ENCODE measurements at places on chromosomes 7 and 10.

DNA sequence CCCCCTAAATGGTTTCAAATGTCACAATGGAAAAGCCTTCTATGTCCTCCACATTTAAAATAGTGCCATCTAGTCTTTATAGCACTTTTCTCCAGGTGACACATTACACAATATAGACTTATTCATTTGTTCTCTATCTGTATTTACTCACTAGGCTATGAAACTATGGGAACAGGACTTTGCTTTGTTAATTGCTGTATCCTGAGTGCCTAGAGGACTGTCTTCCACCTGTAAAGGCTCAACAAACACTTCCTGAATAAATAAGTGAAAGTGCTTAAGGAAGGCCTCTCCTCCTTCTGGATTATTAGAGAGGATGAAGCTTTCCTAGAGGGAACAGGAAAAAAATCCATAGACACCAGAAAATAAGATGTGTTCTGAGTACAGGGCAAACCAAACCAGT, 397.6 kb upstream of the LRRN3 start:
- no peak for DNase-seq

GRCh38 chr10:52883996-52884871, 111.7 kb upstream of the MBL2 start:
- peak; percentile 57 for DNase-seq

DNA sequence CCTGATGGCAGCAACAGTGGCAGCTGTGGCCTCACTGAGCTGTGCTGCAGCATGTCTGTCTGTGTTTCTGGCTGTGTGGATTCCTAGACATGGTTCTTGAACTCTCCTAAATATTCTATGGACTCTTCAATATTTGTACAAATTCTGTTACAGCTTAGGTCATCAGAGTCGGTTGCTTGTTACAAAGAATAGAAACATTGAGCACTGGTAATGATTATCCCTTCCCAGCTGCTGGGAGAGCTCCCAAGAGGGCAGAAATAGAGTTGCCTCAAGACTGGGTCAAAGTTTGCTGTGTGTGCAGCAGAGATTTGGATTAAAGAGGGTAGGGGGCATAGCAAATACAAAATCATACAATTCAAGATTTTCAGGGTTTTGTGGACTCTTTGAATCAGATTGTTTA, 337.1 kb upstream of the AKR1E2 start:
- no peak for DNase-seq

- no peak for DNase-seq
Measured at GRCh38 chr7:28116041-28116440, 64.6 kb downstream of the JAZF1 start.

- DNase-seq: no peak
Measured at GRCh38 chr7:36613031-36613614, 111.2 kb downstream of the AOAH start.

GRCh38 chr10:105150259-105150880, 509.3 kb downstream of the SORCS3 start:
- DNase-seq: no peak

DNA sequence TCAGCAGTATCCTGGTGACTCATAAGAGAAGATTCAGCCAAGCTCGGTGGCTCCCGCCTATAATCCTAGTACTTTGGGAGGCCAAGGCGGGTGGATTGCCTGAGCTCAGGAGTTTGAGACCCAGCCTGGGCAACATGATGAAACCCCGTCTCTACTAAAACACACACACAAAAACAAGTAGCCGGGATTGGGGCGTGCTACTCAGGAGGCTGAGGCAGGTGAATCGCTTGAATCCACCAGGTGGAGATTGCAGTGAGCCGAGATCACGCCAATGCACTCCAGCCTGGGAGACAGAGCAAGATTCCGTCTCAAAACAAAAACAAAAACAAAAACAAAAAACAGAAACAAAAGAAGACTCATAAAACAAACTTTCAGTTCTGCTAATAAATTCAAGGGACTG, 551.1 kb upstream of the POT1 start:
- no peak for DNase-seq

DNA sequence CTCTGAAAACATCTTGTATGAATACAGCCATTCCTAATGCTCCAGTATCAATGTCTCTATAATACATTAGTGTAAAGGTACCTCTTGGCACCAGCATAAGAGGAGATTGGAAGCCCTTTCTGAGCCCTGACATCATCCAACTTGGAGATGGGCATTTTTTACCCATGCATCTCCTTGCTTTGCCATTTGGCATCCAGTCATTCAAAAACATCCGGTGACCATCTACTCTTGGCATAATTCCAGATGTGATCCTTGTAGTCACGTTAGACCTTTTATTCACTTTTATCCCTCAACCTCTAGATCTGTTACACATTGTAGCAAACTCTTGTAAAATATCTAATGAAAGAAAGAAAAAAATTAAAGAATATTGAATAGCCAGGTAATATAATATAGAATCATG, 17.9 kb upstream of the SGMS1 start:
- DNase-seq: no peak

- DNase-seq: no peak
Measured at GRCh38 chr10:122730238-122730637, 30.6 kb upstream of the C10orf120 start.

- no peak for DNase-seq
Measured at GRCh38 chr10:86193841-86194240, 172.8 kb downstream of the GRID1 start.

DNA sequence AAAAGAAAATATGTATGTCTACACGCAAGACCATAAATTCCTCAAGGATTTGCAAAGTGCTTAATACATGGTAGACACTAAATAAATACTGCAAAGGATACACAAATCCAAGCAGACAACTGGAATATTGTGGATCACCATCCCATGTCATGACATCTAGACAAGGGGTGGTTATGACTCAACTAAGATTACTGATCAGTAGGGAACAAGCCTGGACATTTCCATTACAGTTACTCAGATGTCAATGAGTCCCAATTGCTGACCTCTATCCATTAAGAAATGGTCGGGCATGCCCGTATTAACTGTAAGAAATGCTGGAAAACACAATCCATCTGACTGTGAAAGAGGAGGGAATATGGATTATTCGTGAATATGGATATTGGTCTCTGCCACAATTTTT, 27.6 kb upstream of the RUFY2 start:
- DNase-seq: no peak

DNA sequence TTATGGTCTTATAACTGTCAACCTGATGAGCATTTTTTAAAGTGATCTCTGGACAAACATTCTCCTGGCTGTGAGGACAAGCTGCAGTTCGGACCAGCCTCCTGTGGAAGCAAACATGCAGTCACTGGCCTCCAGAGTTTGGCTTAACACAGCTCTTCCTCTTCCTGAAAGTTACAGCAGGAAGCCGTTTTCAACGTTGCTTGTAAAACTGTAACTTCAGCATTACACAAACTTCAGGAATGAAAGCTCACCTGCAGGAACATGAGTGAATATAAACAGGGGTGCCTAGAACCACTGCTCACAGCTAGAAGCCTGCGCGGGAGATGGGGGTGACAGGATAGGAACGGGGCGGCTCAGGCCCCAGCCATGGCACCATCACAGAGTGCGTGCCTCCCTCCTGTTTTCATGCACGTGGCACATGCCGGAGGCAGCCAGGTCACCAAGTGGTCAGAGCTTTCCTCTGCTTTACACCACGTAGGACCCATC, 292.9 kb upstream of the PITRM1 start:
- no peak for DNase-seq

DNA sequence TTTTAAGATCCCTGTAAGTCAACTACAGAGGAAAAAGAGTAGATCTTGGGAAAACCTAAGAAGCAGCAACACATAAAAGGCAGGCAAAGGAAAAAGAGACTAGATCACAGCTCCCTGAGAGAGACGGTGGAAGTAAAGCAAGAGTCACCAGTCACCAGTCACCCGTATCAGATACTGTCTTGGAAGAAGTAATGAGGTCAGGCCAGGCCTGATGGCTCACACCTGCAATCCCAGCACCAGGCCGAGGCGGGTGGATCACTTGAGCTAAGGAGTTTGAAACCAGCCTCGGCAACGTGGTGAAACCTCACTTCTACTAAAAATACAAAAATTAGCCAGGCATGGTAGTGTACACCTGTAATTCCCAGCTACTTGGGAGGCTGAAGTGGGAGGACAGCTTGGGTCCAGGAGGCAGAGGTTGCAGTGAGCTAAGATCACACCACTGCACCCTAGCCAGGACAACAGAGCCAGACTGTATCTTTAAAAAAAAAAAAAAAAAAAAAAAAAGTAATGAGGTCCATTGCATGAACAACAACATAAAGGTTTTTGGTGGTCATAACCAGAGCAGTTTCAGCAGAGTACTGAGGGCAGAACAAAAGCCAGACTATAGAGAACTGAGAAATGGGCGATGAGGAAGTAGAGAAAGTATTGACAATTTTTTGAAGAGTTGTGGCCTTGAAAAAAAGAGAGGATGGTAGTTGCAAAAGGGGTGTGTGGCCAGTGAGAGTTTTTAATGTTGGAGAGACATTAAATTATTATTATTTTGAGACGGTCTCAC, 16.9 kb downstream of the ZNF713 start:
- no peak for DNase-seq

GRCh38 chr10:48751730-48752129, 67.1 kb downstream of the WDFY4 start:
- no peak for DNase-seq

DNA sequence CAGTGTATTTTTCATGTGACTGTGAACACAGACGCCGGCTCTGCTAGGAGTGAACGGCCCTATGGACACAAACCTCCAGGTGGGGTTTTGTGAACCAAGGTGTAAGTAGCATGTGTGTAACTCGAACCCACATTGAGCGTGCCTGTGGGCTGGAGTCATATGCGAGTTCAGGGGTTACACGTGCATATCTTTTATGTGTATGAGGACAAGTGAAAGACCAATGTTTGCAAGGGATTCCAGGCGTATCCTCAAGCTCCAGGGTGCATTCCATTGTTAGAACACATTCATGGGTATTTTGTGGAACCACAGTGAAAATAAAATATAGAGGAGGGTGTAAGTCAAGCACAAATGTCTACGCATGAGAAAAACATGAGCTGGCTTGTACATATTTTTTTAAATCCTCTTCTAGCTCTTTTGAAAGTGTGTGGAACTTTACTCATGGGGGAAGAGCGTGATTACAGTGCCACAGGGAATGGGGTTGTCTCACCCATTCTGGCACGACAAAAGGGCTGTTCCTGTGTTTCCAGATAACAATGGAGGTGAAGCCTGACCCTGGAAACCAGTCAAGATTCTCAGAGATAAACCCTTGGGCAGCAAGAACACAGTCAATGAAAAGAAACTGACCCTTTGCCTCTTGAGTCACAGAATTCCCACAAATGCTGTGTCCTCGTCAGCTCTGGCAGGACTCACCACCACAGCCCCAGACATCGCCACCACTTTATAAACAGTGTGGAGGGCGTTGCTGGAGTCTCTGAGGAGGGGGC, 37.0 kb upstream of the GOT1 start:
- no peak for DNase-seq

DNA sequence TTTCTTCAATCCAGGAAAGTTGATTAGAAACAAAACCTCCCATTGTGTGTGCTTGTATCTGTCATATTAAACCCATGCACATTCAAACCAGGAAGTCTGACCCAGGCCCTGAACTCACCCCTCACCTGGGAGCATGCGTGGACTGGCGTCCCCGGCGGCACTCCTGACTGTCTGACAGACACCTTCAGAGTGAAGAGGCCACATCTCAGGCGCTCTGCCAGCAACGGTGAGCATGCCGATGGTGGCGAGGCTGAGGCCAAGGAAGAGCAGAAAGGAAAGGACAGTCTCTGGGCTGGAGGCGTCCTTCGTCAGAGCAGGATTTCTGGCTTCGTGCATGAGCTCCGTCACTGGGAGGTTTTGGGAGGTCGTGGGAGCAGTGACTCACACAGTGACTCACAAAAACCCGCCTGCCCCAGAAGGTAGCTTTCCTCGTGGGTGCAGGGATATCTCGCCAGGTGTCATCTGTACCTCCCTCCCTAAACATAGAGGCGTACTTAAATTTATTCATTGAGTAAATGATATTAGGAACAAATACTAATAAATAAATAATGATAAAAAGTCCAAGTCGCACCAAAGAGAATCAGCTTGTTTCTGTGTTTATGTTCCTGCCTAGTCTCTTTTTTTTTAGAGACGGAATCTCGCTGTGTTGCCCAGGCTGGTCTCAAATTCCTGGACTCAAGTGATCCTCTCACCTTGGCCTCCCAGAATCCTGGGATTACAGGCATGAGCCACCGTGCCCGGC, 13.5 kb downstream of the IQCE start:
- DNase-seq: no peak

DNA sequence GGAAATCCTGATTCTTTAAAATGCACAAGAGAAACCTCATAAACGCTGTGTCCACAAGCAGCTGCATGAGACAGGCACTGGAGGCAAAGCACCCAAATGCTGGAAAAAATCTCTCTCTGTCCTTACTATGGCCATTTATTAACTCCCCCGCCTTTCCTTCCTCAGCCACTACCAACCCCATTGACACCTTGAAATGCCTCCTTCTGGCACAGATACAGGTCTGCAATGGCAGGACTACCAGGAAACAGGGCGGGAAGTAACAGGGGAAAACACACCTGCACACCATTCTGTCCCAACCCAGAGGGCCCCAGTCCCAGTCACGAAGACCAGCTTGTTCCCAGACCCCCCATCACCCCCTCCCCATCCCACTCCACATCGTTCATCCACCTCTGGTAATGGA, 224.3 kb downstream of the PARD3 start:
- DNase-seq: no peak

DNA sequence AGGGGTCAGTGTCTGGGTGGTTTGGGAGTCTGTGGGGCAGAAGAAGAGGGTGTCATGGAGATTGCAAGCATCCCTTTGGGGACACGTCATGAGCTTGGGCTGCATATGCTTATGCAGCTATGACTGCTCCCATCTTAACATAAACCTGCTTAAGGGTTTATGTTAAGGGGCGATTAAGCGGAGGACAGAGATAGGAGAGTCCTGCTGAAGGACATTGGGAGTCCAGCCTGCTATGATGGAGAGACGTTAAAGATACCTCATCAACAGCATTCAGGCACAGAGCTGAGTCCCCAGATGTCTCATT, 76.8 kb upstream of the AKR1E2 start:
- DNase-seq: no peak

GRCh38 chr7:74454925-74455288, 1.2 kb downstream of the GTF2IRD1 start:
- DNase-seq: no peak

DNA sequence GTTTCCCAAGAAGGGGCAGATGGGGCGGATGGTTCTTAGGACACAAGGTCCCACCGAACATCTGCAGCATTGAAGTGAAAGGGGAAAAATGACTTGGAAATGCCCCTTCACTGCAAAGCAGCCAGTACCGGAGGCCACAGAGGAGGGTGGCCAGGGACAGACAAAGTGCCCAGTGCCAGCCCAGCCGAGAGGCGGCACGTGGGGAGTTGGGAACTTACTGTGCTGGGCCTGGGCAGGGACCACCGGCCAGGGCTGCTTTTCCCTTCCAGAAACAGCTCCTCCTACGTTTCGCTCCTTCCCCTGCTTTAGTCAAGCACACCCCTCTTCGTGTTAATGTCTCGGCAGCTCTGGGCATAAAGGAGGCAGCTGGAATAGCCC, 129.2 kb downstream of the TNS3 start:
- DNase-seq: no peak

DNA sequence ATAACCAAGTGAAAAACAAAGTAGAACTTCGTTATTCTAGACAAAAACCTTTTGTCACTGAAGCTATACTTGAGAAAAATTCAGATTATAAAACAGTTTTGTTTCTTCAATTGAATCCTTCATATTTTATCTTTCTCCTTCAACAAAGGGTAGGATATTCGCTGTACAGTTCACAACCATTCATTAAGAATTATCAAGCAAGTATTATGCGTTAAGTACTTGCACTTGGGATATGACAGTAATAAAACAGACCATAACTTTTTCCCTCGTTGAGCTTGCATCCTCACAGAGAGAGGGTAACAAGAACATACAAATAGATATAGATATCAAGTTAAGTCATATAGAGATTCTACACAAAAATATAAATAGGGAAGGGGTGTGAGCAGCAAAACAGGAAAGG, 61.2 kb upstream of the MEOX2 start:
- no peak for DNase-seq
